ENCODE measurements at places on chromosomes 5 and 9. TPM values are rescaled to one million over a fixed set of nuclear protein-coding genes. Genes with fewer than 3 reads are reported as not detected.

Gene IL11RA
- 3.3 TPM for total RNA-seq

Gene IFNA21
- not detected for total RNA-seq

Gene GMCL2
- total RNA-seq, result not detected

Gene FAM169A
- 15.8 TPM for total RNA-seq

Gene F2R
- total RNA-seq, result 8.1 TPM

Gene TTC23L
- 0.12 TPM for total RNA-seq

Gene MCC
- 19.5 TPM for total RNA-seq

Gene PLPP7
- total RNA-seq, result 0.14 TPM

Gene FANCC
- total RNA-seq, result 14.6 TPM

Gene LHX3
- 0.07 TPM for total RNA-seq

Gene PLAC8L1
- not detected for total RNA-seq

- no peak for DNase-seq
Observed at GRCh38 chr5:56919942-56920662, 10.7 kb downstream of the SETD9 start.

GRCh38 chr5:22056601-22057000 is 796.5 kb downstream of the CDH12 start:
- DNase-seq, result no peak

DNA sequence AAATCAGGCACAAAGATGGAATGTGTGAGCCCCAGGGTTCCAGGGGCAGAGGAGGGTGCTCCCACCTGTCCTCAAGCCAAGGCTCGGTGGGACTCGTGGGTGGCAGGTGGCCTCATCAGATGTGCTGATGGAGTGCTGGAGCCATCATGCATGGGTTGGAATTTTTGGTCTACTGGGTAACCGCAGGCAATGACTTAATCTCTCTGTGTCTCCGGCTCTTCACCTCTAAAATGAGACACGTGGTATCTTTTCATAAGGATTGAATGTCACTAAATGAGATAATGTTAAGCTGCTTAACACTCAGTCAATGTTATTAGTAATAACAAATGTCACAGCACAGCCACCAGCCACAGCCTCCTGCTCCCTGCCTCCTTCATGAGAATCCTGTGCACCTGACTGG is 245.5 kb downstream of the HSPA4 start:
- no peak for DNase-seq

GRCh38 chr9:113477661-113478060 is 14.1 kb downstream of the RGS3 start:
- DNase-seq, result no peak

GRCh38 chr5:143471666-143472464 is 68.4 kb upstream of the NR3C1 start:
- DNase-seq, result no peak

- no peak for DNase-seq
Observed at GRCh38 chr5:61746831-61747575, 414.9 kb downstream of the ZSWIM6 start.

DNA sequence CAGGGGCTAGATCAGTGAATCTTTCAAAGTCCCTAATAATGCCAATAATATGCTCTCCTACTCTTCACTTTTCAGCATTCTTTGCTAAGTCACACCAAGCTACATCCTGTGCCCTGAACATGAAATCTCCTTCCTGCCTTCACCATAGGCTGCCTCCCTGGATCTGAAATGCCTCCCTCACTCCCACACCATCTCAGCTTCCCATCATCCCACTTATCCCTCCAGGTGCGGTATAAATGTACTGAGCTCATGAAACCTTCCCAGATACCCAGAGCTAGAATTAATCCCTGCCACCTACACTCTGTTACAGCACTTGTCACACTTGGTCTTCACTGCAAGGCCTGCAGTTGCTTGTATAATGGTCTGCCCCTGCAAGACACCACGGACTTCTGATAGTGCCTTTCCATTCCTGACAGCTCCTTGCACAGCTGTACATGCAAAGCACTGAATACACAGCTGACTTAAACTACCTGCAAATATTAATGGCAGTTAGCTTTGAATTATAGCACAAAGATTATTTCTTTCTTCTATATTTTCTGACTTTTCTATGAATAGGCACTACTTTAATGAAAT is 250.4 kb downstream of the EBF1 start:
- no peak for DNase-seq

DNA sequence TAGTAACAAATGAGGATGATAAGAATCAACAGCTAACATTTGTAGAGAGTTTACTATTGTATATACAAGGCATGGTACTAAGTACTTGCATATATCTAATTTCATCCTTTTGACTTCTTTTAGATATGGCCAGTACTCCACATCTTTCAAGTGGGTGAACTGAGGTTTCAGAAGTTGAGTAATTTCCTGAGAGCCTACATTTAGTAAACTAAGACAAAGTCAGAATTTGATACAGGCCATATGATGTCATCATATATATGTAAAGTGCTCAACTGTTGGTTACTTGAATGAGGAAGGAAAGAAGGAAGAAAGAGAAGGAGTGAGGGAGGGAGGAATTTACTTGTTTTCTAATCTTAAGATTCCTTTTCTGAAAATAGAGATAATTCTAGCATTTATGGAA is 52.8 kb downstream of the GRIA1 start:
- DNase-seq, result no peak

Data from NCI-H460 (cell line).